ENCODE measurements at places on chromosomes 1 and 21. TPM values are rescaled to one million over a fixed set of nuclear protein-coding genes. Genes with fewer than 3 reads are reported as not detected.

DNA sequence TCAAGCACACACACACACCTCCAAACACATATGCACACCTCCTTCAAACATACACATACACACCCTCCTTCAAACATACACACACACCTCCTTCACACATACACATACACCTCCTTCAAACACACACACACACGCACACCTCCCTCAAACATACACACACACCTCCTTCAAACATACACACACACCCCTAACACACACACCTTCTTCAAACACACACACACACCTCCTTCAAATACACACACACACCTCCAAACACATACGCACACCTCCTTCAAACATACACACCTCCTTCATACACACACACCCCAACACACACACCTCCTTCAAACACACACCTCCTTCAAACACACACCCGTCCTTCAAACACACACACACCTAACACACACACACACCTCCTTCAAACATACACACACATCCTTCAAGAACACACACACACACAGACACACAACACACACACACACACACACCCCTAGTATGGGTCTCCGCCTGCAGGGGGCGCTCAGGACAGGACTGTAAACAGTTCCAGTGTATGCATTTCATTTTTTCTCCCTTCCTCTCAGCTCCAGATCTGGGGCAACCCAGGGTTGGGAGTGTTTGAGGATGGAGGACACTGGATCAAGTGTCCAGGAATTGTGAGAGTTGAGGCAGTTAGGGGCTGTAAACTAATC is 12.1 kb downstream of the LGR6 start:
- DNase-seq, result no peak

GRCh38 chr1:225608014-225608796 is 44.7 kb downstream of the ENAH start:
- no peak for DNase-seq

GRCh38 chr1:40844887-40845878 is 17.0 kb downstream of the CITED4 start:
- DNase-seq, result no peak

GRCh38 chr1:101967871-101968270 is 28.9 kb downstream of the OLFM3 start:
- DNase-seq, result no peak

Gene TEDDM1
- total RNA-seq, result not detected

- DNase-seq, result no peak
Measured at GRCh38 chr1:24149866-24150233, 6.9 kb upstream of the IL22RA1 start.

Gene FCRL2
- 0.23 TPM for total RNA-seq

DNA sequence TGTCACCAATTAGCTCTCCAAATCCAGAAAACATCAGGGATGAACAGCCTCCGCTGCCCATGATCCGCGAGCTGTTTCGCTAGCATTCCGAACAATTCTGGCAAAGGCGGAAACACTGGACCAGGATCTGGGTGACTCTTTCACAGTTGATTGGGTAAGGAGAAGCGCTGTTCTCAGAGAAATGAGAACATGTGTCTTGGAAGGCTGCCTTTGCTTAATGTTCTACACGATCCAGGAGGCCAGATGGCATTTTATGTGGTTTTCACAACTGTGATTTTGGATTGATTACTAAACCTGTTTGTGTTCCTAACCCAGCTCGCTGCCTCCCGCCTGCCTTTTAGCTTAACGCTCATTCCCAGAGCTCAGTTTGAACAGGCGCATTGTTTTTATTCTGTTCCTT is 144.0 kb downstream of the KIF26B start:
- no peak for DNase-seq

Gene ITLN2
- 0.50 TPM for total RNA-seq

DNA sequence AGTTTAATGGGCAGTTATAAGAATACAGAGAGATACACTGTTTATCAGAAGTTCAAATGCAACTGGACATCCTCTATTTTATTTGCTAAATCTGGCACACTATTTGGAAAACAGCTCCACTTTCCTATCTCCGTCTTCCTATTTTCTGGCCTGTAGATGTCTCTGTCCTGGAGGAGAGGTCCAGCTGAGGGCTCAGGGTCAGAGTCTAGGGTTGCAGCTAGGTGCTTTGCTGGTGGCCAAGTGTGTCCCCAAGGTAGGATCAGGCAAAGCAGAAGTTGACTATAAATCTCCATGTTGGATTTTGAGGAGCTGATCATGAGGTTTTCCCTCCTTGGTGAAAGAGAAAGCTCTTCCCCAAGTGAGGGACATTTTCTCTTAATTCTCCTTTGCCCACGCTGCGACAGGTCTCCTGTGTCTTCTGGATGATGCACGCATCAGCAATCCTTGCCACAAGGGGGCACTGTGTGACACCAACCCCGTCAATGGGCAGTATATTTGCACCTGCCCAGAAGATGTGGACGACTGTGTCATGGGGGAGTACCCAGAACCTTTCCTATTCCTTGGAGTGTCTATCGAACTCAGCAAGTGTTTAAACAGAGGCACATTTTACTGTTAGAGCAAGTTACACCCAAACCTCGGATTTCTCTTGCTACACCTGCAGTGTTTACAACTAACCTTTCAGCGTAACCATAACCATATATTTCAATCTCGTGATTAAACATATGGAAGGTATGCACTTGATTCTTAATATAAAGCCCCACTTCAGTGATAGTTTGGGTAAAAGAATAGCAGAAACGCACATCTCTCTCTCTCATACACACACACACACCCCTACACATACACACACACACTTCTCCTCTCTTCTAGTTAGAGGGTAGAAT is 10.2 kb downstream of the ADAM30 start:
- peak; percentile 75 for DNase-seq

Gene LAPTM5
- total RNA-seq, result 22.3 TPM

DNA sequence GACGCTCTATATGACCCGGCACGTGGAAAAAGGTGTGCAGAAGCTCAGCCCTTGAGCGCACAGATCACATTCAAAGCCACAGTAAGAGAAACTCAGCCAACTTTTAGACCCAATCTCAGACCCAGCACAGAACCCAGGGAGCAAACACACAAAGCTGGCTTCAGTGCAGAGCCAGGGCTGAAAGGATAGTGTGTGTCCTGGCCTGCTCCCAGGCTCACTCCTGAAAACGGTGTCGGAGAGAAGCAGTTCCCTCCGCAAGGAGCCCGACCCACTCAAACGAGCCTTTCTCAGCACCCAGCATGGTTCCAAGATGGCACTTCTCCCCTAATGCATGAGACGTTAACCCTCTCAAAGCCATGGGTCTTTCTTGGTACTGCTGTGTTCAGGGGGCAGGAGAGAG is 39.6 kb downstream of the CASZ1 start:
- DNase-seq, result no peak

Gene LEMD1
- not detected for total RNA-seq

Gene NBPF19
- 17.7 TPM for total RNA-seq

Gene ACTN2
- 0.19 TPM for total RNA-seq

- no peak for DNase-seq
Measured at GRCh38 chr1:52636721-52637695, 4.0 kb downstream of the SHISAL2A start.

- no peak for DNase-seq
Measured at GRCh38 chr21:37176716-37177115, 90.4 kb downstream of the VPS26C start.

GRCh38 chr1:30300669-30301068 is 422.7 kb downstream of the MATN1 start:
- peak; percentile 17 for DNase-seq

DNA sequence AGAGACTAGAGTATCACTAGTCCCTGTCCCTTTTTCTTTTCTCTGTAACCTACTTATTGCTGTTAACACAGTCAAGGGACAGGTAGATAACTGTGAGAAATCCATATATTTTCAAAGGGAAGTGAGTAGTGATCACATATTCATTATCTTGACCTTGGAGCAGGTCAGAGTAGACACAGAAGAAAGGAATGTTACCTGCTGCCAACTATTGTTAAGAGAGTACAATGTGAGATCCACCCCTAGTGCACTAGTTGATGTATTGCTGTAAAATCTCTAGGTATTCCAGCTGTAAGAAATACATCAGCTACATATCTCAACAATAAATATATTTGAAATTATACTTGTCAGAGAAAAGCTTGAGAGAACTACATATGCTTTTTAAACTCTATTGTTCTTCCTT is 68.7 kb upstream of the ADGRL2 start:
- DNase-seq, result no peak

- DNase-seq, result no peak
Measured at GRCh38 chr1:204349602-204350001, 10.1 kb downstream of the PLEKHA6 start.

GRCh38 chr1:169115891-169116585 is 9.5 kb downstream of the ATP1B1 start:
- peak; percentile 61 for DNase-seq

- no peak for DNase-seq
Measured at GRCh38 chr1:39354572-39354971, 136.9 kb upstream of the BMP8A start.

DNA sequence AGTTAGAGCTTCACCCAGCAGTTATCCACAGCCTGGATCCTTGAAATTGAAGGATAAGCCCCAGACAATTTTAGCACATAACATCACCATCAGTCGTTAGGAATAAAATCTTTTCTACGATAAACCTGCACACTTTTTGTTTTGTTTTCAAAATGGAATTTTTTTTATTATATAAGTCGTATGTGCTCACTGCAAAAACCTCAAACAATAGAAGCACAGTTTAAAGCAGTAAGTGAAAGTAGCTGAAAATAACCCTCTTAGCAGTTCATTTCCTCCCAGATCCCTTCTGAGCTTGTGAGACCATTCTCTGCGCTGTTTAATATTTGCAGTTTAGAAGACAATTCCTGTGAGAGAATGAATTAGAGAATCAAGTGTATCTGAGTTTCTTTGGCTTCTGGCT is 38.3 kb downstream of the ELK4 start:
- DNase-seq, result no peak

Gene KDF1
- 1.0 TPM for total RNA-seq

Gene TLR5
- total RNA-seq, result 0.93 TPM

DNA sequence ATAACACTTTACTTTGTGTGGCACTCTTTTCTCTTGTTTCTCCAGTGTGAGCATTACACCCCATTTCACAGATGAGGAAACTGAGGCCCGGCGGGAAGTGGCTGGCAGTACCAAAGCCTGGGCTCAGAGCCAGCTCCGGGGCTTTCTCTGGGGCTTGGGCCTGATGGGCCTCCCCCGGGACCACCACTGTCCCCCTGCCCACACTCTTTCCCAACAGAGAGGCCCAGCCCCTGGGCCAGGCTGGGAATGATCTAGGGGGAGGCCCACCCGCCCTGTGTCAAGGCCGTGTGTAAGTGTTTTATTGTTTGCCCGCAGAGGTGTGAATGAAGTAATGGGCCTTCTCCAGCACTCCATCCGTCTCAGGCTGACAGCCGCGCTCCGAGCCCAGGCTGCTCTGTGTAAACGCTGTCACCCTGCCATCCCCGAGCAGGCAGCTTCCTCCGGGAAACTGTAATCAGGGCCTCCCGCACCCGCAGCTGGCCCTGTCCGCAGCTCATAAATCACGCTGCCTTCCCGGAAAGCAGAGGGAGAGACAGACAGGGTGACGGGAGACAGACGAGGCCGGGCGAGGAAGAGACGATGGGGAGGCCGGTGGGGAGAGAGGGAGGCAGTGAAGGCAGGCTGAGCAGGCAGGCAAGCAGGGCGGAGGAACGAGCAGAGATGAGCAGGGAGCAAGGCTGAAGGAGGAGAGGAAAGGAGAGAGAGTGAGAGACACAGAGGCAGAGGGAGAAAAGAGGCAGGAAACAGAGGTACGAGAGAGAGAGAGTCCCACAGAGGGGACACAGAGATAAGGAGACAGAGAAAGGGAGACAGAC is 109.7 kb upstream of the ZBTB40 start:
- DNase-seq, result no peak

Gene ARHGAP30
- 6.6 TPM for total RNA-seq

Gene UMODL1
- 0.14 TPM for total RNA-seq

GRCh38 chr1:205950826-205951549 is 7.7 kb upstream of the SLC26A9 start:
- DNase-seq, result no peak

Gene IL23R
- 0.09 TPM for total RNA-seq

DNA sequence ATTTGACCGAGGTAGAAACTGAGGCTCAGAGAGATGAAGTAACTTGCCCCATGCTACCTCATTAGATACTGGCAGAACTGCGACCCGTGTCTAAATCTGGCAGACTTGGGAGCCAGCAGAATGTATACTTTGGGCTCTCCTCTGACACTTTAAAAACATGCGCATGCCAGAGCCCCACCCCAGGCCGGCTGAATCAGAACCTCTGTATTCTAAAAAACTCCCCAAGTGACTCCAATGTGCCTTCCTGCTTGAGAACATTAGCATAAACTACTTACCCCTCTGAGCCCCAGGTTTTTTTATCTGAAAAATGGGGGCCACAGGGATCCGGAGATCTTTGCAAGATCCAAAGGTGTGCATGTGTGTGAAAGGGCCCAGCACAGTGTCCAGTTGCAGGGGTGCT is 344.7 kb upstream of the USP24 start:
- no peak for DNase-seq

Gene CENPL
- total RNA-seq, result 1.5 TPM

- peak; percentile 91 for DNase-seq
Measured at GRCh38 chr1:184805667-184806295, 51.1 kb upstream of the EDEM3 start.

DNA sequence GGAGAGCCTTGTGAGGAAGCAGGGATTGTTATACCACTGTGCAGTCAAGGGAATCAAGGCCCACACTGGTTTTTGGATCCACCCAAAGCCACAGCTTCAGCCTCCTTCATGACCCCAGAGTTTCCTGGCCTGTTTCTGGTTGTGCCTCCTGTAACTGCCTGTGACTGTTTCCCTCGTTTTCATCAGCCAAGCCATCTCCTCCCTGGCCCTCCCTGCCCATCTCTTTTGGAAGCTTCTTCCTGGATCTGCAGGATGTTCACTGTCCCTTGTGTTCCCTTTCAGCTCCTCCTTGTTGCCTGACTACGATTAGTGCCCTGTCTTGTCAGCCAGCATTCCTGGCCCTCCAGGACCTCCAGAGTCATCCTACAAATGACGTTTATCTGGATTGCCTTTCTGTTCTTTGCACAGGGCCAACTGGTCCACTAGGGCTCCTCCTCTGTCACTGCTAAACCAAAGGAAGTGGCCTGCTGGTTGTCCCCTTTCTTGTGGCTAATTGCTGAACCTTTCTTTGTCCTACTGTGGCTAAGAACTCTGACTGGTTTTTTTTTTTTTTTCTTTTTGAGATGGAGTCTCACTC is 17.9 kb downstream of the SFT2D2 start:
- DNase-seq, result no peak

Gene HRNR
- total RNA-seq, result not detected

Gene PGLYRP4
- total RNA-seq, result not detected

DNA sequence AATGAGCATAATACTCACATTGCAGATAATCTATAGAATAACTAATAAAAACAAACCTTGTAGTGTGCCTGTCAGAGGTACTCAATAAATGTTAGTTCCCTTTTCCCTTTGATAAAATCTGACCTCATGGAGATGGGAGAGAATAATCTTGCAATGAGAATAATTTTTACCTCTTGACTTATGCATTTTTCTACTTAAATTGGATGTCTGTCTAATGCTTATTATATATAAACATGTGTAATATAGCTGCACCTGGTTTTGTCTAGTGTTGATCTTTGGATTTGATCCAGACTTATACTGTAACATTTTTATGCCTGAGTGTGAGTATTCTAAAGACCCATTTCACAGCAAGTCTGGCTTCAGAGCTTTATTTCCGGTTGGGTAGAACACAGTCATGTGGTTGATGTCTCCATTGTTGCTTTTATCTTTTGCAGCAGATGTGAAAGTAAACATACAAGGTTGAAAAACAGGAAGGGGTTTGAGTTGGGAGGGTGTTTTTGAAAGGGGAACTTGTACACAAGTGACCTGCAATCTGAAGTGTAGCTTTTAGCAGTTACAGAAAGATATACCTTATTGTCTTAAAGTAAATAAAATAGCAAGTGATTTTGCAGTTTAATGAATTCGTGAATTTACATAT is 12.4 kb downstream of the EPB41 start:
- DNase-seq, result no peak

GRCh38 chr1:160486453-160486852 is 36.6 kb downstream of the SLAMF6 start:
- no peak for DNase-seq
